ENCODE measurements at places on chromosomes 2 and 18.

GRCh38 chr2:224211791-224212190, 172.7 kb upstream of the SERPINE2 start:
- no peak for DNase-seq

DNA sequence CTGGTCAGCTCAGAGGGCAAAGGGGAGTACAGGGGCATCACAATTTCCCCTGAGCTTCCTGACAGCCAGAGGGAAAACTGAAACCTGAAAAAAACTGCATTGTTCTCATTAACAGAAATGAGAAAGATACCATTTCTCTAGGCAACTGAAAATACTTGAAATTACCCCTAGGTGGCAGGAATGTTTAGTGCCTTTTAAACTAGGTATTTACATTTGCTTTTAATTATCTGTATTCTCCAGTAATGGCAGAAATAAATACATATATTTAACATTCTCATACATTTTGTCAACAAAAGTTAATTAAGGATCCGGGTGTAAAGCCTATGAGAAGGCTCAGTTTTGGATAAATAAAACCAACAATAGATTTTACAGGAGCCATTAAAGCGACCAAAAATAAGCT, 34.5 kb downstream of the RPL31 start:
- DNase-seq, result peak; percentile 2

GRCh38 chr2:229856413-229856812, 65.4 kb downstream of the TRIP12 start:
- no peak for DNase-seq

- no peak for DNase-seq
Measured at GRCh38 chr2:6806604-6807003, 59.1 kb downstream of the CMPK2 start.

- no peak for DNase-seq
Measured at GRCh38 chr2:88450186-88450585, 2.3 kb downstream of the FOXI3 start.

DNA sequence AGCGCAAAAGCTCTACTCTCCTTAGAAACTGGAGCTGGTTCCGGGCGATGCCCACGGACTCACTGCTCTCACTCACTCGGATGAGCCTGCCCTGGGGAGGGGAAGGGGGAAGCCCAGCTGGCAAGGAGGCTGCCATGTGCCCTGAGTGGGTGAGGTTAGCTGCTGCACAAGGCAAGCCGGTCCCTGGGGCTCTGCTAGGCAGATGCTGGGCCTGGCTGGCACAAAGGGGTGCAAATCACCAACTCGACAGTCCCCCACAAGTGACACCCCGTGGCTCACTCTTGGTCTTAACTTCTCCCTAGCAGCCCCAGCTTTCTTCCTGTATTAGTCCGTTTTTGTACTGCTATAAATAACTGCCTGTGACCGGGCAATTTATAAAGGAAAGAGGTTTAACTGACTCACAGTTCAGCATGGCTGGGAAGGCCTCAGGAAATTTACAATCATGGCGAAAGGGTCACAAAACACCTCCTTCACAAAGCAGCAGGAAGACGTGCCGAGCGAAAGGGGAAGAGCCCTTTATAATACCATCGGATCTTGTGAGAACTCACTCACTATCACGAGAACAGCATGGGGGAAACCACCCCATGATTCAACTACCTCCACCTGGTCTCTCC, 33.2 kb downstream of the ADCY3 start:
- DNase-seq, result no peak
